GM04504 (cell line): ENCODE measurements at places on chromosomes 1 and 21.

DNA sequence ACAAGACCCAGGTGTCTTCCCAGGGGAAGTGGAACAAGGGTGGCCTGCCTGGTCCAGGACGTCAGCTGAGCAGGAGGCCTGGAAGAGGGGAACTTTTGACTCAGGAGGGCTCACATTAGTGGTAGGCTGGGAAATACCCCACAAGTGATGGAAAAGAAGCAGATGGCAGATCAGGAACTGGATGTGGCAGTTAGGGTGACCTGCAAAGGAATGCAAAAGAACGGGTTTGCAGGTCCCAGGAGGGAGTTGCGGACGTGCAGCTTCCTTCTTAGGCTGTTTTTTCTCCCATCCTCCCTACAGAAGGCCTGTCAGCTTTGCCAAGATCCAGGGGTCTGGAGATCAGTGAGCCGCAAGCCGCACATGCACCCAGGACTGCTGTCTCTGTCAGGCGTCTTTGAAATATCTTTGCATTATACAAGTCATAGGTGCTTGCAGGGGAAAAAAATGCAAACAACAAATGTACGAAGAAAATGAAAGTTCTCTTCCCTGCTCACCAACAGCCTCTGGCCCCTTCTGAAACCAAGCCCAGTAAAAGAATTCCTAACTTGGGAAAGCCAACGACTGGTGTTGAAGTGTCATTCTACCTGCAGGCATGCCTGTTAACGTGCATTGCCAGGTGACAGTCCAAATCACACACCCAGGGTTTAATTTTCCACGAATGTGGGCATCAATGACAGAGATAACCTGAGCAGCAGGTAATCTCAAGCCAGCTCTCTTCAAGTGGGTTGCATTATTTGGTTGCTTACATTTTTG lies 34.4 kb downstream of the NENF start:
- DNase-seq = no peak

DNA sequence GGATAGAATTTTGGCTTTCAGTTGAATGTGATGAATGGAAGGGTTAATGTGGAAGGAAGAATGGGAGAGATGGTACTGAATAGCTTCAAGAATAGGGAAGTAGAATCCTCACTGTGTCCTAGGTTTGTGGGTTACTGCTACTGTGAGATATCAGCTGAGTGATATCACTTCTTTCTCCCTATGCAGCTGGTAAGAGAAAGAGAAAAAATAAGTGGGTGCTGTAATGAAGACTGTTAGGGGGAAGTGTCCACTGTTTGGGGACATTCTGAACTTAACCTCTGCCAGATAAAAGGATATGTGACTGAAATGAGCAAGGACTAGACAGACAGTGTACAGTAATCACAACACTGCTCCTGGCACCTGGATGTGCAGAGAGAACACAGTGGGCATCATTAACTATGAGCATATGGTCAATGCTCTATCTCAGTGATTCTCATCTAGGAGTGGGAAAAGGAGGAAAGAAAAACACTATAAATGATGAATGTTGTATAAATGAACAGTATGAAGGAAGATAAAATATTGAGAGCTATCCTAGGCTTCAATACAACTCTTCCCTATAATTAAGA lies 25.6 kb upstream of the MOB3C start:
- no peak for DNase-seq

DNA sequence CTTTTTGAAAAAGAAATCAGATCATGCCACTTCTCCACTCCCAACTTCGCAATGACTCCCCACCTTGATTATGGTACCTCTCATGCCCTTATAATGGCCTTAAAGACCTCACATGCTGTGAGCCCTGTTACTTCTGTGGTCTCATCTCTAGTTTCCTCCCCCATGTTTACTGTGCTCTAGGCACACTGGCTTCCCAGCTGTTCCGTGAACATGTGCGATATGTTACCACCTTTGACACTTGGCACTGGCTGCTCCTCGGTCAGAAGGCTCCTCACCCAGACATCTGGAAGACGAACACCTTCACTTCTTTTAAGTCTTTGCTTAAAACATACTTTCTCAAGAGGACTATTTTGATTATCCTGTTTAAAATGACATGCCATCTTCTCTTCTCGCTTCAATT lies 14.3 kb upstream of the NTMT2 start:
- no peak for DNase-seq

GRCh38 chr1:21821385-21822019 lies 9.4 kb downstream of the LDLRAD2 start:
- DNase-seq = no peak

DNA sequence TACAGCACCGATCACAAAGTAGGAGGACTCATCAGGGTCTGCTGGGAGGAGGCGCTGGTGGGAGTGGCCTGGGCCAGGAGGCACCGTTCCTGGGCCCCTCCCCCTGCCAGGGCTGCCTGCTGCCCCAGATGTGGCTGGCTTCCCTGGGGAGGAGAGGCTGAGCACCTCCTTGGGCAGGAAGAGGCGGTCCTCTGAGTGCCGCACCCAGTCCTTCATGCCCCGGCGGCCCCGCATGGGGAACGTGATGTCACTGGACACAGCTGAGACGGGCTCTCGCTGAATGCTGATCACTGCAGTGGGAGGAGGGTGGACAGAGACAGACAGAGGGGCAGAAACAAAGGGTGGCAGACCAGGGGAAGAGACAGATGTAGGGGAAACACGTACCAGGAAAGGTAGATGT lies 24.8 kb downstream of the ADGRB2 start:
- DNase-seq = no peak

DNA sequence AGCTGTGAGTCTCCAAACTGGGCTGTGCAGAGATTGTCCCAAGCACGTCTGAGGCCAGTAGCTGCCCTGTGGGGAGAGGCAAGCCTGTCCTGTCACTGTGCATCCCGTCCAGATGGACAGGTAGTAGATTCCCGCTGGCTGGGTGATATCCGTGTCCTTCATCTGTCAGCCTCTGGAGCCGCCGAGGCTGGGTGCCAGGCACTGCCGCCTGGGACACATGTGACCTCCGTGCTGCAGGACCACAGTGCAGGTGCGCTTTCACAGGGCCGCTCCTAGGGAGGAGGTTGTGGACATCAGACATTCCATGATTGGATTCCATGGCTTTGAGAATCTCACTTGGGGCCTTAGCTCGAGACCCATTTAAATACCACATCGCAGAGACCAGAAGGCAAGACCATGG lies 4.7 kb downstream of the PDXK start:
- DNase-seq = no peak

- no peak for DNase-seq
Observed at GRCh38 chr1:87030740-87031690, 116.6 kb downstream of the HS2ST1 start.

- DNase-seq = no peak
Observed at GRCh38 chr1:178494569-178494971, 2.2 kb downstream of the CLEC20A start.

GRCh38 chr1:209430821-209431259 lies 152.7 kb upstream of the CAMK1G start:
- DNase-seq = no peak

DNA sequence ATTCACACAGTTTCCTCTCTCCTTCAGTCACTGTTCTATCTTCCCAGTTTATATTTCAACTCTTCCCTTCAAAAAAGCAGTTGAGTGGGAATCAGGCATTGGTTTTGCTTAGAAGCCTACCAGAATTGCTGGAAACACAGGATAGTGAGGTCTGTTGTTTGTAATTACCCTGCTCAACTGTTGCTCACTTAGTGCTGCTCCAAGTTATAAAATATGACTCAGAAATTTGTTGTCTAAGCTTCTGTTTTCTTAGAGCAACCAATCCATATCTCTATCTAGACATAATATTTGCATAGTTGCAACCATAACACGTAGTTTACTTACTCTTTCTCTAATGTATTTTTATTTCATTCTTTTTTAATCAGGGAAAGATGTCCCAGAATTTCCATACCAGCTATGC lies 87.9 kb downstream of the MACF1 start:
- DNase-seq = no peak

DNA sequence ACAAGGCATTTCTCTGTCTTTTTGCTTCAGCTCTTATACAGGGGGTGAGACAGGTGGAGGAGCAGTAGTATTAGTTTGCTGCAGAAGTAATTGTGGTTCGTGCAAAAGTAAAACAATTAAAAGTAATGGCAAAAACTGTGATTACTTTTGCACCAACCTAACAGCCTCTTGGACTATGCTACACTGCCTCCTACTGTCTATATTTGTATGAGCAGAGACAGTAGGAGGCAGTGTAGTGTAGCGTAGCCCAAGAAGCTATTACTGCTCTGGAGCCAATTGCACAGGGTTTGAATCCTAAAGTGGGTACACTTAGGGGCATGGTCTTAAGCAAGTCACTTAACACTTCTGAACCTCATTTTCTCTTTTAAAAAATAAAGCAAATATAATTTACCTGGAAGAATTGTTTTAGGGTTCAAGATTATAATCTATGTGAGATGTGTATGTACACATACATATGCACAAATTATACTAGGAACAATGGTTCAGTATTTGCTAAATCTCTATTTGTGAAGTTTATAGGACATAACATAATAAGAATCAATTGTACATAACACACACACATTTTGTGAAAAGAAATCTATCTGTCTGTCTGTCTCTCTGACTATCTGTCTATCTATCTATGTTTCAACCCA lies 103.8 kb downstream of the BRINP3 start:
- no peak for DNase-seq

- DNase-seq = no peak
Observed at GRCh38 chr1:118896416-118896815, 91.7 kb downstream of the TBX15 start.

GRCh38 chr1:145962157-145963102 lies 1.9 kb downstream of the ANKRD34A start:
- DNase-seq = no peak

- DNase-seq = no peak
Observed at GRCh38 chr1:220203816-220204215, 68.4 kb downstream of the RAB3GAP2 start.

DNA sequence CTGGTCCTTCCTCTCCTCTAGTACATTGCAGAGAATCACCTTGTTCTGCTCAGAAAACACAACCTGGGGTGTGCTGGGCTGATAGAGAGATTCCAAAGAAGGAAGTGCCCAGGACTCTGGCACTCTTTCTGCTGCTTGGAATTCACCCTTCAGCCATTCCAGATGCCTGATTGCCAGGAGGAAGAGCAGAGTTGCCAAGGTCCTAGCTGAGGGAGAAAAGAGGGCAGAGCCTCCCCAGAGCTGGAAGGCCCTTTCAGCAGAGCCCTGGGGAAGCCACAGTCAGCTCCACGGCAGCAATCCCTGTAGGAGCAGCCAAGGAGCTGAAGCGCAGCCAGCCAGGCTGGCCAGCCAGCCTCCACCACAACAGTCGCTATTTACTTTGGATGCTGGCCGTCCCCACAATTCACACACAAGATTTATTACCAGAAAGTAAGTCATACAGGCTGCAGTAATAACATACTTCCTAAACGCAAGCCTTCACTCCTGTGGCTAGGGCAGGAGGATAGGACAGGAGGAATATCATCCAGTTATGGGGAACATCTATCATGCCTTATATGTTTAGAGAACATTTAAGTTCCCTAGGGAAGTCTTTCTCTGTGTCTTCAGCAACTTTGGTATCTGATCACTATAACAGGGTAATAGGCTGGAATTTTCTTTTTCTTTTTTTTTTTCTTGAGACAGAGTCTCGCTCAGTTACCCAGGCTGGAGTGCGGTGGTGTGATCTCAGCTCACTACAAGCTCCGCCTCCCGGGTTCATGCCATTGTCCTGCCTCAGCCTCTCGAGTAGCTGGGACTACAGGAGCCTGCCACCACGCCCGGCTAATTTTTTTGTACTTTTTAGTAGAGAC lies 36.6 kb upstream of the SLC44A3 start:
- DNase-seq = peak; percentile 90

- DNase-seq = no peak
Observed at GRCh38 chr1:21827141-21827679, 15.1 kb downstream of the LDLRAD2 start.

- DNase-seq = no peak
Observed at GRCh38 chr1:43936431-43937151, 3.0 kb downstream of the ARTN start.

- no peak for DNase-seq
Observed at GRCh38 chr21:29084372-29084771, 10.9 kb upstream of the CCT8 start.

- DNase-seq = no peak
Observed at GRCh38 chr1:32900371-32900955, 726 bp downstream of the TMEM54 start.

DNA sequence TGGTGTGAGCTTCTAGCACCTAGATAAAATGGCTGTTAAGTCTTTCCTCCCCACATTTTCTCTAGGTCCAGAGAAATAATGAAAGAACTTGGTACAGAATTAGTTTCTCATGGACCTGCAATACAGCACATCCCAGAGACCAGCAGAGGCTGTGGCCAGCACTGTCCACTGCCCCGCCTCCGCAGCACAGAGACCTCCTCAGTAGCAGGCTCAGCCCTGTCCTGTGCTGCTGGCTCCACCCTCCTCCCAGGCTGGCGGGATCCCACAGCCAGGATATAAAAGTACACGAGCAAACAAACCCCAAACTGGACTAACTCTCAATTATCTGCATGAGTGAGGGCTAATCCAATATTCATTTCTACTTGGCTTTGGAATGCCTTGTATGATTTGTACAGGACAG lies 401.5 kb downstream of the RPS6KC1 start:
- no peak for DNase-seq

GRCh38 chr1:185650602-185651230 lies 83.5 kb upstream of the HMCN1 start:
- no peak for DNase-seq

DNA sequence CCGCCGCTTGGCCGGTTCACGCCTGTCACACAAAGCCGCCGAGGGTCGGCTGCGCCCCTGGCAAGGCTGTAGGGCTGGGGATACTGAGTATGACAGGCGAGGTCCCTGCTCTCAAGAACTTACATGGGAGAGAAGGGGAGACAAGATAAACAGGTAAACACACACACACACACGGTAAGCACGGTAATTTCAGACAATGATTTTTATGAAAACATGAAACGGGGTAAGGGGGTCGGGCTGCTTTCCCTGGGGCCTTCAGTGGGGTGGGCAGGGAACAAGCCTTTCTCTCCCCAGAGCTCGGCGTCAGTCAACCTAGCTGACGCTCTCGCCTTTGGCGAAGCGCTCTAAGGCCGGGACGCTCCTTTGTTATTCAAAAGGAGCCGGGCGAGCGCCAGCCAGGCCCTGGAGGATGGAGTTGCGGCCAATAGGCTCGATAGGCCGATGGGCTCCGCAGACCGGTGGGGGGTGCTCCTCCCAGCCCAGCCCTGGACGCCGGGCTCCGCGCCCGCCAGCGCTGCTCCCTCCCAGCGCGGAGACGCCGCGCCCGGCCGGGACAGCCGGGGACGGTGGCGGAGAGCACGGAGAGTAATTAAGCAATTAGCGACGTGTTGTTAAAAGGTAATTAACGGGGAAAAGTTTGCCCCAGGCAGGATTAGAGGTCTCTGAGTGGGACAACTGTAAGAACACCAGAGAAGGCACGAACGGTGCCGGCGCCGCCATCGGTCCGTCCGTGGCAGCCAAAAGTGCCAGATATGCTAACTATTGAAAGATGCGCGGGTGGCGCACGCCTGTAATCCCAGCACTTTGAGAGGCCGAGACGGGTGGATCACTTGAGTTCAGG lies 950 bp upstream of the INKA2 start:
- DNase-seq = peak; percentile 42

- no peak for DNase-seq
Observed at GRCh38 chr1:56578138-56578962, 1.0 kb downstream of the PLPP3 start.
